ENCODE measurements at places on chromosomes 3 and 15.

- no peak for DNase-seq
Measured at GRCh38 chr3:47117807-47118364, 46.0 kb downstream of the SETD2 start.

GRCh38 chr15:59133929-59134427, 29.0 kb downstream of the CCNB2 start:
- no peak for DNase-seq

- DNase-seq: no peak
Measured at GRCh38 chr3:158165730-158166129, 55.8 kb downstream of the RSRC1 start.

- no peak for DNase-seq
Measured at GRCh38 chr15:99129644-99130043, 24.8 kb downstream of the SYNM start.

GRCh38 chr15:67158367-67158766, 93.0 kb downstream of the SMAD3 start:
- no peak for DNase-seq

- no peak for DNase-seq
Measured at GRCh38 chr15:73919706-73920105, 6.6 kb upstream of the LOXL1 start.

DNA sequence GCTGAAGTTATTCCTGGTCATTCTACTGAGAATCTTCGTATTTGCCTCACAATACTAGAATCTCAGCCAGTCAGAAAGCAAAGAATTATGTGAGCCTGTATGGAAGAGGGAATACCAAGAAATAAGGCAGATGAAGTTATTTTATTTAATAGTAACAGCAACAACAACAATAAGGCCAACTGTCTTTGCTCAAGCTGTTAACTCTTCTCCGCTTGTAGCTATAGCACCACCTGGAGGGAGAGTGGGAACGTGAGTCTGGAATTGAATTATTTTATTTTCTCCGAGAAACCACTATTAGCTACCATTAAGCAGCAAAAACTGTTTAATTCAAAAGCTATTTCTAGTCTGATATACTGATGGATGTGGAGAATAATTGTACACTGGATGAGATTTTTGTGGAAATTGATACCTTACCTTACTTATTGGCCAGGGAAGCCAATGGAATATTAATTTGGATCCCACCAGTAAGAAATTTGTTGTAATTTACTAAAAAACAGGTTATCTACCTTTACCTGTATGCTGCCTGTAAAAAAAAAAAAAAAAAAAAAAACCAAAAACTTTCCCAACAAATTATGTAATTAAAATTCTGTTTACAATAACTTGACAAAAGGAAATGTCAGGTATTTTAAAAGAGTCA, 50.1 kb downstream of the CALML4 start:
- DNase-seq: no peak

GRCh38 chr15:65841121-65841930, 28.0 kb upstream of the RAB11A start:
- DNase-seq: no peak
